ENCODE measurements at places on chromosomes 3 and 15.

DNA sequence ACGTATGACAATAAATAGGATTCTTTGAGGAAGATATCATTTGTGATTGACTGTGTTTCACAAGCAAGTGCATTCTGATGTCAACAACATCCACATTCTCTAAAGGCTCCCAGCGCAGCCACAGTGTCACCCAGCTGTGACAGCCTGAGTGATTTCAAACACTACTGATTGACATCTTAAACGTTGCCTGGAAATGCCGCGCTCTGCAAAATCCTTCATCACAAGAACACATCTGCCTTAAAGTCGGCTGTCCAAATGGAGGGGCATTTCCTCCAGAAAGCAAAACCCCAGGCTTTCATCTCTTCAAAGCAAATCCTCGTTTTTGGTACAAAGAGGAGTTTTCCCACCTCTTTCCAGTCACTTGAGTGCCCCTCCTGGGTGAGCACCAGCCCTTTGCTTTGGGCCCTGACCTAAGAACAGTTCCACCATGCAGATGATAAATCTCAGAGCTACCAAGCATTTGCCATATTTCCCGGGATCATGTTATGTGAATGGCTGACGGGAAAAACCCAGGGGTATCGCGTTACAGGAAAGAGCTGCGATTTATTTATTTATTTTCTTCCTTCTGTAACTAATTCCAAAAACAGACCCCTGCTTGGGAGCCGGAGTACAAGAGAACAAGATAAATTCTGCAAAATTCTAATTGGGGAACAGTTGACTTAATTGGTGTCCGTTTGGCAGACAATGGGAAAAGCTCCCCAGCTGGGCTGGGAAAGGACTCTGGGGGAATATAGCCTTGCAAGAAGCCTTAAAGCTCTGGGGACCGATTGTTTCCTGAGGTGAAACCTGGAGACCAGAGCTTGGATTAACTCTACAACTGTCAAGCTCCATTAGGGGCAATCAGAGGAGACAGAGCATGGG is 703.8 kb upstream of the NR2F2 start:
- no peak for DNase-seq

GRCh38 chr3:133888726-133889340 is 6.8 kb downstream of the RAB6B start:
- no peak for DNase-seq

DNA sequence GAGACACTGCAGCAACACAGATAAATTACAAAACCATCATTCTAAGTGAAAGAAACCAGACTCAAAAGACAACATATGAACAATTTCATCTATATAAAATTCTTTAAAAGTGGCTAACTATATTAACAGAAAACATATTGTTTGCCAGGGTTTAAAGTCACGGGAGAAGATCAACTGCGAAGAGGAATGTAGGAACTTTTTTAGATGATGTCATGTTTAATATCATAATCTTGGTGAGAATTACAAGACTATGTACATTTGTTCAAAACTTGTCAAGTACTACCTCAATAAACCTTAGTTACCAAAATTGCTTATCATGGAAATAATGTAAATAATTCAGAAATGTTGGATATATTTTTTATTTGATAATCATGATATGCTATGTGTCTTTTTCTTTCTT is 395.1 kb upstream of the PLSCR5 start:
- DNase-seq, result no peak

- DNase-seq, result peak; percentile 74
These were observed 2.7 kb downstream of the SST start for GRCh38 chr3:187667526-187667925.

GRCh38 chr15:35477312-35478262 is 68.4 kb downstream of the DPH6 start:
- no peak for DNase-seq

DNA sequence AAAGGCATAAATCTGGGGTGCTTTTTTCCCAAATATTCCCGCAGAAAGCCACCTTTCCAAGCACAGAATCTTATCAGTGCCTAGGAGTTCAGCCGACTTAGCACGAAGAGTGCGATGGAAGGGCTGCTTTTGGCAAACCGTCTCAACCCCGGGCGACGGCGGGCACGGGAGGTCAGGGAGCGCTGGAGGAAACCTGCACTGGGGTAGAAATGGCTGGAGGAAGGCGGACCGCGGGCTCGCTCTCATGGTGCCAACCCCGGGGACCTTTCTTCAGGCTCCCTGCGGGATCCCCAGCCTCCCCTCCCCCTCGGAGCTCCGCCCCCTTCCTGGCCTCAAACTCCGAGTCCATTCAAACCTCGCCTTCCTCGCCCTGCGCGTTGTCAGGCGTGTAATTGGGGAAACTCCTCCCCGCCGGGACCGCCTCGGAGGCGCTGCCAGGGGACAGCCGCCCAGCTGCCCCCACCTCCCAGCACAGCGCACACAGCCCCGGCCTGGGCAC is at the start of gene GABRG3:
GABRG3 (plus strand) TSS at position 470 of the 499 bp plus-strand sequence.
- no peak for DNase-seq

DNA sequence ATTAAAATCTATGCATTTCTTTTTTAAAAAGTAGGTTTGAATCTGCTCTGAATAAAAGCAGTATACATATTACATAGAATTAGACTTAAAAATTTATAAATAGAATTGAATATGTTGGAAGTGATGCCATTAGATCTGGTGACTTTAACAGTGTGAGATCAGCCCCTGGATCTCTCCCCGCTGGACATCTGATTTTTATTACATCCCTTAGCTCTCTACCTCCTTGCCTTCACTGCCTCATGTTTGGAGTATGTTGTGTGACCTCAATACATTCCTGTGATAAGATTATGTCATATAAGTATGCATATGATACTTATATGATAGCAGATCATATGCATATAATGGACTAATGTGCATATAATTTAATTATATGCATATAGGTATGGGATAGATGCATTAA is 643.4 kb upstream of the NR2F2 start:
- no peak for DNase-seq

DNA sequence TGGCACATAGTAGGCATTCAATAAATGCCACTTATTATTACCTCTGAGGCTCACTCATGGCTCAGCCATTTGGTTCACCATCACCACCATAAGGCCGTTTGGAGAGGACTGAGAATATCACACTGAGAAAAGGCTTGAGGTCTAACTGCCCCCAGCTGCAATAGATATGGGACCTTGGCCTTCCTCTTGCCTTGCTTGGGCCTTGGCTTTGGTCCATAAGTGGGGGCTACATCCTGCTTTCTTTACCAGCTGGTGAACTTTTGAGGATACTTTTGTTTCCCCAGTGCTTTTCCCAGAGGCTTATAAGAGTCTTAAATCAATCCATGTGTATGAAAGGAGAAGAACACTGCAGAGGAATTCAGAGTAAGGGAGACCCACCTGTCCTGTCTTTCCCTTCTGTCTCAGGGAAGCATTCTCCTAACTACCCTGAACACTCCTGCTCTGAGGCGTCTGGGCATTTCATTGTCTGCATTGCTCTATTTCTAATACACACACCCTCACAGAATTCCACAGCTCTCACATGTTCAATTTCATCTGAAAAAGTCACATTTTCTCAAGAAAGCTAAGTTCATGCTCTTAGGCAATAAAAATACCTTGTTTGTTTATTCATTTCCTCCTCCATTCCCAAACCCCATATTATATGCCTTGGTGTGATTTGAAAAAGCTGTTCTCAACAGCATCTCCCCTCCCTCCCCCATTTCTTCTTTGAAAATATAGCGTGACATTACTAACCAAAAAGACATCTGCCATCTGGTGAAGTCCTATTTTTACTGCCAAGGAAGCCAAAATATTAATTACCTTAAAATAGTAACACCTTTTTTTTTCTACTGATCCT is 22.5 kb upstream of the KCNMB2 start:
- DNase-seq, result no peak

- DNase-seq, result no peak
These were observed 14.3 kb upstream of the BCL6 start for GRCh38 chr3:187759601-187760000.
